ENCODE measurements at places on chromosomes 4 and X.

DNA sequence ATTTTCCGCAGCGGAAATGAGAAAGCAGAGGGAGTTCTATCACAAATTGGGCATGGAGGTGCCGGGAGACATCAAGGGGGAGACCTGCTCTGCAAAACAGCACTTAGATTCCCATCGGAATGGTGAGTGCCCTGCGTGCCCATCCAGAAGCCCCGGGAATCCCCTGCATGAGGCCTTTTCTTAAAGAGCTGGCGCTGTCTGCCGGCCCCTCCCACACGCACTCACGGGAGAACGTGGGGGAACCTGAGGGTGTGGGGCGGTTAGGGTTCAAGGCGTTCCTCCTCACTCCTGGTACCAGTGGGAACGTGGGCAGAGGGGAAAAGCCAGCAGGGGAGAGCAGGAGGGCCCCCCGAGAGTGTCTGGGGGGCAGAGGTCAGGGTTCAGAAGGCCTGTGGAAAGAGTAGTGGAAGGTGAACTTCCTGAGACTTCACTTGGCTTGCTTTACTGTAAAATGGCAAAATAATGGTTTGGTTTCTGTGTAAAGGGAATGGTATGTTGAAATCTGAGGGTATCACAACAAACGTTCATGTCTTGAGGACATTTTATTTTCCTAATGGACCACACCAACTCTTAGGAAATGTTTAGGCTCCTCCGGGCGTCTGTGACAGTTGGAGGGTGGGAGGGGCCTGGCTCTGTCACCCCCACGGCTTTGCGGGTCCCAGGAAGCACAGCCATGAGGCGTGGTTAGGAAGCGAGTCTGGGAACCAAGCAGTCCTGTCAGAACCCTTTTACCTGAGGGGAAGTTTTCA is 38.0 kb downstream of the PCGF3 start:
- no peak for DNase-seq

- DNase-seq = no peak
Measured at GRCh38 chr4:140361099-140361498, 12.3 kb upstream of the SCOC start.

DNA sequence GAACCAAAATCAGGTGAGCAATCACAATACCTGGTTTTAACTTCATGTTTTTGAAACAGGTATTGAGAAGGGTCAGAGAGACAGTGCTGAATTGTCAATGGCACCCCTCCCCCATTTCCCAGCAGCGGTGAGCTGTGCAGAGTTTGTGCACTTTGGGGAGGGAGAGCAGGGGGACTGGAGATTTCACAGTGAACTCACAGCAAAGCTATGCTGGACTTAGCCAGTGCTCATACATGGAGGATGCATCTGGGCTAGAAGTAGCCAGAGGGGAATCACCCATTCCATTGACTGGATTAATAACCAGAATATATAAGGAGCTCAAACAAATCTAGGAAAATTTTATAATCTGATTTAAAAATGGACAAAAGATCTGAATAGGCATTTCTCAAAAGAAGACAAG is 612.6 kb downstream of the STPG2 start:
- no peak for DNase-seq

GRCh38 chr4:79241846-79242245 is 84.0 kb downstream of the NAA11 start:
- no peak for DNase-seq

GRCh38 chr4:186196063-186196462 is 4.7 kb downstream of the CYP4V2 start:
- DNase-seq = no peak

GRCh38 chrX:129097668-129098067 is 425.6 kb downstream of the SMARCA1 start:
- no peak for DNase-seq

GRCh38 chr4:137740141-137740540 is 207.8 kb upstream of the PCDH18 start:
- DNase-seq = no peak

- DNase-seq = no peak
Measured at GRCh38 chrX:19774905-19775304, 112.5 kb downstream of the SH3KBP1 start.

DNA sequence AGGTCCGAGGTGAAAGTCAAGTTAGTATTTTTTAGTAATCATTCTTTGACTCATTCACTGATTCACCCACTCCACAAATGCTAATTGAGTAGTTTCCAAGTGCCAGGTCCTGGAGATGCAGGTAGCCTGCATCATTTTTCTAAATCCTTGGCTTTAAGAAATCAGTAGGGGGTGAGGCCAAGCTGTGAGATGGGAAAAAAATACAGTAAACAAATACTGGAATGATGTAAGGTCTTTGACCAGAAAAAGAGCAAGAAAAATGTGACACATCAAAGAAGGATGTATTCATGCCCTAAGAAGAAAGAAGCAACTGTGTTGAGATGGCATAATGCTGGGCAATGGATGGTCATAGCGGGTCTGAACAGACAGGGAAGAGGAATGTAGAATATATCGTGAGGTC is 1386.6 kb downstream of the PCDH7 start:
- DNase-seq = no peak

GRCh38 chrX:19793471-19793870 is 93.9 kb downstream of the SH3KBP1 start:
- DNase-seq = no peak

DNA sequence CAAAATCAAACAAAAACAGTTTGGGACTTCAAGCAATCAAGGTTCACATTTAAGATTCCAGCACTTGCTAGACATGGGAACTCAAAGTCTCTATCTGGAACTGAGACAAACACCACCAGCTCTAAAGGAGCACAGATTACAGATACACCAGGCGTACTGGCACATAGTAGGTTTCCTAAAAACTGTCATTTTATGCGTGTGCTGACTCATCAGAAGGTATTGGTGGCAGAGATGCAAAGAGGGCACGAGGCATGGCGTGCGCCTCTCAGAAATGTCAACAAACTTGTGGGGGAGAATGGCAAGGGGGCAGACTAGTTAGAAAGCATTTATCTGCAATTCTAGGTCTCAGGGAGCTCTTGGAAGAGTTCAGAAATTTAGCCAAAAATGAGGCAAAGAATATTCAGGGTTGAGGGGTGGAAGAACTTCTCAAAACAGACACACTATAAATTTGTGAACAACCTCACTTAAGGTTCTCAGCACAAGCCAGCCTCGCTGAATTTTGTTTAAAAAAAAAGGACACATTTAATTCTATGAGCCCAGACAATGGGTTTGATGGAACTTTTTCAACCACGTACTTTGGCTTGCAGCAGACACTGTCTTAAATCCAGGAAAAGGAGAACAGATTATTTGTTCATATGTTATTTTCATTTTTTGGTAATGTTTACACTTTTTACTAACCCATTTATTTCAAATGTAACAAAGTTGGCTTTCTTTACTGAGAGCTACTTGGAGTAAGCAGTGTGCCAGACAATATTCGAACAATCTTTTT is 100.0 kb downstream of the SHISA3 start:
- no peak for DNase-seq

- no peak for DNase-seq
Measured at GRCh38 chrX:149527705-149528104, 13.1 kb upstream of the EOLA1 start.

- no peak for DNase-seq
Measured at GRCh38 chrX:3142259-3143042, 101.2 kb downstream of the ARSF start.

DNA sequence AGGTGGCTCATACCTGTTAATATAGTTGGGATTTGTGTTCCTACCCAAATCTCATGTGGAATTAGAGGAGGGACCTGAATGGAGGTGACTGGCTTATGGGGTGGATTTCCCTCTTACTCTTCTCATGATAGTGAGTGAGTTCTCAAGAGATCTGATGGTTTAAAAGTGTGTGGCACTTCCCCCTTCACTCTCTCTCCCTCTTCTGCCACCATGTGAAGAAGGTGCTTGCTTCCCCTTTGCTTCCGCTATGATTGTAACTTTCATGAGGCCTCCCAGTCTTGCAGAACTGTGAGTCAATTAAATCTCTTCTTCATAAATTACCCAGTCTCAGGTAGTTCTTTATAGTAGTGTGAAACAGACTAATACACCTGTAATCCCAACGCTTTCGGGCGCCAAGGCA is 28.3 kb upstream of the WDR19 start:
- DNase-seq = no peak

- no peak for DNase-seq
Measured at GRCh38 chr4:90994851-90995574, 867.8 kb downstream of the CCSER1 start.

- DNase-seq = no peak
Measured at GRCh38 chr4:184373886-184374405, 100.4 kb downstream of the IRF2 start.

- DNase-seq = no peak
Measured at GRCh38 chr4:178090640-178091411, 648.6 kb upstream of the AGA start.

DNA sequence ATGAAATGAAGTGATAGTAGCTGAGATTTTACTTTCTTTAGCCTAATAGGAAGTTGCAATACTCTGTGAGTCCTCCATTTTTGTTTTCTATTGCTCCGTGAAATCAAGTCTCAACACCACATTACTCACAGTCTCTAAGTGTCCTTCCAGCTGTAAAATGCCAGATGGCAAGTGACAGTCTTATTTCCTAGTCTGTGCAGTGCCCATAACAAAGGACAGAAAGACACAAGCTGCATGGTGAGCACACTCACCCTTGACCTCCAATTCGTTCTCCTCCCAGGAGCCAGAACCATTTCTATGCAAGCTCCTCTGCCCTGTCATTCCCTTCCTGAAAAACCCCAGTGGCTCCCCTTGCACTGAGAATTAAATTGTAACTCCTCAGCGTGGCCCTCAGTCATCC is 101.6 kb downstream of the PARM1 start:
- no peak for DNase-seq

DNA sequence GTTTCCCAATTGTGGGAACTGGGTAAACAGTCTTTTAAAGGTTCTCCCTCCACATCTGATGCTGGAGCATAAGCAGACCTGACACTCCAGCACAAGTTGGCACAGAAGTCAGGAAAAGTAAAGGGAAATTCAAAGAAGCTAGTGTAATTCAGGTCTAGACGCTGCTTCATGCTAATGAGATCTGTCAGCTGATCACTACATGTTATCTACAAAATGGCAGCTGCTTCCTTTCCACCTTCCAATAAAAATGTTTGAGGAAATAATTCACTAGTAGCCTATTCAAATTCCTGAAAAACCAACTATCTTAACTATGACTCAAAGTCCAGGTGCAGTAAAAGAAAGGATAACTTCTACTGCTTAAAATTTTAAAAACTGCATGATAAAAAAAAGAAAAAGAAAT is 29.3 kb downstream of the DCAF8L2 start:
- DNase-seq = no peak

DNA sequence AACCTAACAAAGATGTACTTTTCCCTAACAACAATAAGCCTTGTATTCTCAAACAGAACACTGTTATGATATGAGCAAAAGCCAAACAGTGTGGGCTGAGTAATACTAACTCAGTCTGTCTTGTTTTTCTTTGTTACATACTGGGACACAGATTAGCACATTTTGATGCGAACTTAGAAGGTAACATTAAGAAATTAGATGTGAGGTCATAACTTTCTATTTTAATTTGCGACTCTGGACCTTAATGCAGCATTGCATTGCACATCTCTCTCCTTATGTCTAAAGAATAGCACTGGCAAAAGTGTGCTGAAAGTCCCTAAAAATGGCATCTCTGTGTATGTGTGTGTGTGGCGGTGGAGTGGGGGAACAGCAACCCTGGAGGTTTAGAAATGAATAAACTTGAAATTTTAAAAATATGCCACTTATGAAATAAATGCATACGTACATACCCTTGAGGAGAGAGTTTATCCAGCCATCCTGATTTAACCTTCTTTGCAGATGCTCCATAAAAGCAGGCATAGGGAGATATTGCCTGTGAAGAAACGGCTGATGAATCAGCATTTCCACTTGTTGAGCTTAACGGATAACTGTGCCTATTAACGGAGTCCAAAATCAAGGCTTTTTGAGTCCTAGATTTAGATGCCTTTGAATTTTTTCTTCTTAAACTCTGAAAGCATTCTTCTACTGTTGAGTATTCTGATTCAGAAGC is 34.2 kb downstream of the ARAP2 start:
- DNase-seq = no peak

DNA sequence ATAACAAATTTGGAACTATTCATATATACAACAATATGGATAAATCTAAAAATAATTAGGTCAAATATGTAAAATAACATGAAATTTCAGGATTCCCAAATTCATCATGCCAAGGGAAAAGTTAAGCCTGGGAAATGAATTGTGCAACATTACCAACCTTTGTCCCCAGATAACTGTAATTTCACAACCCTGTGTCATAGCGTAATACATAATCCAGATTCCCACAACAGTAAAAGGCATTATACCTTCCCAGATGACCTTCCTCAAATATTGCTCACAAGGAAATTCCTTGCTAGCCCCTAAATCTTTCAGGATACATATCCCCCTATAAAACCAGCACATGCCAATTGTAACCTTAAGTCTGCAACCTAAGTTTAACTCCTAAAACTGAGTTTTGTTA is 32.9 kb upstream of the RAB40A start:
- no peak for DNase-seq

- no peak for DNase-seq
Measured at GRCh38 chr4:25406081-25406692, 29.1 kb downstream of the ANAPC4 start.

DNA sequence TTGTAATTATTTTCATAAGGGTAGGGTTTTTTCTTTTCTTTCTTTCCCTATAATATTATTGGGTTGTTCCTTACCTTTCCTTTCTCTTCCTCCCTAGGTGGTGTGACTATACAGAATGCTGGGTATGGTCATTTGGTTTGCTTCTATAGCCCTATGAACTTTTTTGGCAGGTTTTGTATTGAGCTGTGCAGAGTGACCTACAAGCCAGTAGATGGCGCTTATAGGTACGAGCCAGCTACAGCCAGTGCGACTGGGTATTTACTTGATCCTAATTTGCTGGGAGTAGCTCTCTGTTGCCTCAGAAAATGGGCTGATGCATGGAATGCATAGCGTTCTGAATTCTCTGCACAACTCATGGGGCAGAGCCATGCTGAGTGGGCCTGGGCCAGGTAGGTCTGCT is 423.3 kb downstream of the MAGEE1 start:
- DNase-seq = no peak

DNA sequence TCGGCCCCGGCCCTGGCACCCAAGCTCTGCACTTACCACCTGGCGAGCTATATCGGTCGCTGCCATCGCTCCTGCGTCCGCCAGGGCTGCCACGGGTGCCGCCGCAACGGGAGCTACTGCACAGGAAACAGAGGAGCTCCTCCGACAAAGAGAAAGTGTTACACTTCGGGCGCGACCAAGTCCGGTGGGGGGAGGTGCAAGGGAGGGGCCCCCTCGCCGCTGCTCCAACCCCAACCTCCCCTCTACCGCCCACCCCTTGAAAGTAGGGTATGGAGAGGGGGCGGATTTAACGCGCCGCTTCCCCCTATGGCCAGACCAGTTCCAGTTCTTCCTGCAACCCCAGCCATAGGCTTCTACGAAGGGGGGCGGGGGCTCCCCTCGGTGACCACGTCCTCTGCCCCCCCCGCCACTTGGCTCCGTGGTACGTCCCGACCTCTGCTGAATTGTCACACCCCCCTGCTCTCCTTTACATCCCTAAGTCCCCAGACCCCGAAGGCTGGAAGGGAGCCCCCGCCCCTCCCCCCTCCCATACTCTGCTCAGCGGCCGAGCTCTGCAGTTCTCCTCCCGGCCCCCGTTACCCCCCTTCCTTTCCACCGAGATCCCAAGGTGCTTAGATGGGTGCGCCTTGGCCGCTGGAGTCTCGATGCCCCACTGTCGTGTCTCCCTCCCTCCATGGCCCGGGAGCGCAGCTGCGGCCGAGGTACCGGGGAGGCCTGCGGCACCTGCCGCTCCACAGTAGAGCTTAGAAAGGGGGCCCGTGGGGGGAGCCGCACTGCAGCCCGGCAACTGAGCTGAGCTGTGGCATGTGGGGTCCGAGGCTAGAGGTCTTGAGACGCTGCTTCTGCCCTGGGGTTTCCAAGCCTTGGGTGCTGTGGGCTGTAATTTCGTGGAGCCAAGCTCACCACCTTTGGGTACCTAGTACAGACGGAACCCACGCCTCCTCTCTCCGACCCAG is at the start of gene SEPTIN6:
SEPTIN6 (minus strand) TSS at position 129 of the 956 bp plus-strand sequence; CDS start at position 66, 63 bp downstream.
- DNase-seq = no peak
